ENCODE measurements at places on chromosomes 7 and 10.
A peak's percentile ranks its signal among the peaks of the same experiment; 100 is the strongest.

- no peak for DNase-seq
Observed at GRCh38 chr10:97067716-97068391, 117.9 kb downstream of the SLIT1 start.

DNA sequence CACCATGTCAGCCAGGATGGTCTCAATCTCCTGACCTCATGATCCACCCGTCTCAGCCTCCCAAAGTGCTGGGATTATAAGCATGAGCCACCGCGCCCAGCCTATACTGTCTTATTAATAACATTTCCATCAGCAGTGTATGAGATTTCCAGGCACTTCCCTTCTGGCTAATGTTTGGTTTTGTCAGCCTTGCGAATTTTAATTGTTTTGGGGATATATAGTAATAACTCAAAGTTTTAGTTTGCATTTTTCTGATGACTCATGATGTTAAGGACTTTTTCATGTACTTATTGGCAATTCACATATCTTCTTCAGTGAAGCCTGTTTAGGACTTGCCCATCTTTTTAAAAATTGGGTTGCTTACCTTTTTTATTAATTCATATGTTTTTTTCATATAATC lies 76.0 kb downstream of the TMEM270 start:
- DNase-seq: no peak

DNA sequence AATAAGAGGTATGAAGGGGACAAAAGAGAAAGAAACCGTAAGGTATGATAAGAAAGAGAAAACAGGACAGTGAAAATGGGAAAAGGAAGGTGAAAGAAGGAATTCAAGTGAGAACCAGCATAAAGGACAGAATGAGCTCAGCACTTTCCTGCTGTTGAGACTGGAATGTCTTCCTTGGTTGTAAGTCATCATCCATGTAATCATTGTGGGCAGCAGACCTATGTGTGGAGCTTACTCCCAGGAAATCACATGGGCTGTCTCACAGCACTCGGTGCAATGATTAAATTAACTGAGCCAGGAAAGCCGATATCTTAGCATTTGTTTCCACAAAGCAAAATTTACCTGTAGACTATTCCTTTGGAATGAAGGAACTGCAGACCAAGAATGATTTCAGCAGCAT lies 118.1 kb downstream of the PRKCQ start:
- no peak for DNase-seq

DNA sequence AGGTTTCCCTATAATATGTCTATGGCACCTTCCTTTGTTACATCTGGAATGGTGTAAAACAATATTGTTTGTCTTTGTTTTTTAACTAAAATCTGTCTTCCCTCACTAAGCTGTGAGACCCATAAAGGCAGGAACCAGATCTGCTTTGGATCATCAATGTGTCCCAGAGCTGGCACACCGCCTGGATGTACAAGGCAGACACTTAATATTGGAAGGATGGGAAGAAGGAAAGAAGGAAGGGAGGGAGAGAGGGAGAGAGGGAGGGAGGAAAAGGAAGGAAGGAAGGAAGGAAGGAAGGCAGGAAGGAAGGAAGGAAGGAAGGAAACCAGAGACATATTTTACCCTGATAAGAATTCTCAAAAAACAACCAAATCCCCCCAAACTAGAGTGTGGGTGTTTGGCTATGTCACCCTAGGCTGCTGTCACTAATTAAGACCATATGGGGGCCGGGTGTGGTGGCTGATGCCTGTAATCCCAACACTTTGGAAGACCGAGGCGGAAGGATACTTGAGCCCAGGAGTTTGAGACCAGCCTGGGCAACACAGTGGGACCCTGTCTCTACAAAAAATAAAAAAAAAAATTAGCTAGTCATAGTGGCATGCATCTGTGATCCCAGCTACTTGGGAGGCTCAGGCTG lies 59.6 kb downstream of the SH3PXD2A start:
- DNase-seq: no peak

DNA sequence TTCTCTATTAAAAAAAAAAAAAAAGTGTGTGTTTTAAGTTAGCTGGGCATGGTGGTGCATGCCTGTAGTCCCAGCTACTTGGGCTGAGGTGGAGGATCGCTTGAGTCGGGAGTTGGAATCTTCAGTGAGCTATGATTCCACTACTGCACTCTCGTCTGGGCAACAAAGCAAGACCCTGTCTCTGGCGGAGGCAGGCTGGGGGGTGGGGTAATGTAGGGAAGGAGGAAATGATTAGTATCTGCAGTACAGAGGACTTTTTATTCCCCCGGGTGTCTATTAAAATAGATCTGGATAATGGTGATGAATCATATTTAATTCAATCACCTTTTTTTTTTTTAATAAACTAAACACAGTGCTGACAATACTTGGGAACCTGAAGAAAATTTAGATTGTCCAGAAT lies 6.5 kb downstream of the CBX3 start:
- no peak for DNase-seq

GRCh38 chr10:103541616-103542015 lies 48.1 kb downstream of the NEURL1 start:
- DNase-seq: no peak

DNA sequence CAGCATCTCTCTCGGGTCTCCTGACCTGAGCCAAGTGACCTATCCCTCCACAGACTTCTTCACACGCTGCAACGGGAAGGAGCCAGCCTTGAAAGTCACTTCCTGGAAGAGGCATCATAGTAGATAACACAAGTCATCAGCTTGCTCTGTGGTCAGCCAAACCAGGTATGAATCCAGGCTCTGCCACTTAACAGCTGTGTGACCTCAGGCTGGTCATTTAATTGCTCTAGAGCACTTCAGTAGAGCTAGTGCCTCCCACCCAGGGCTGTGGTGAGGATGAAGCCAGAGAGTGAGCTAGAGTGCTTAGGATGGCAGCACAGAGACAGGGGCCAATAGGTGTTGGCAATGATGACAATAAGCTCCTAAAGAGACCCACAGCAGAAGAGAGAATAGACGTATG lies 247.7 kb upstream of the ZMIZ1 start:
- no peak for DNase-seq

GRCh38 chr10:7819121-7819460 lies 786 bp downstream of the TAF3 start:
- peak; percentile 8 for DNase-seq

GRCh38 chr7:952548-953441 lies 1.7 kb downstream of the ADAP1 start:
- DNase-seq: no peak
